Kidney (tissue), 22 donors: ENCODE measurements at places on chromosomes 1 and 21.

GRCh38 chr1:93738075-93738622 is 56.5 kb upstream of the BCAR3 start:
- DNase-seq, result no peak
- no peak overlapping the region for H3K27ac ChIP-seq
- no peaks in the 10 kb centered on the region for H3K4me1 ChIP-seq
- no peaks in the 10 kb centered on the region for H3K36me3 ChIP-seq
- H3K4me3 ChIP-seq, result no peak overlapping the region

- no peaks in the 10 kb centered on the region for H3K36me3 ChIP-seq
- DNase-seq, result no peak
- H3K4me1 ChIP-seq, result no peaks in the 10 kb centered on the region
- H3K27me3 ChIP-seq, result no peaks in the 10 kb centered on the region
- no peak overlapping the region for H3K4me3 ChIP-seq
These were observed 43.6 kb upstream of the CCDC190 start for GRCh38 chr1:162904579-162904978.

DNA sequence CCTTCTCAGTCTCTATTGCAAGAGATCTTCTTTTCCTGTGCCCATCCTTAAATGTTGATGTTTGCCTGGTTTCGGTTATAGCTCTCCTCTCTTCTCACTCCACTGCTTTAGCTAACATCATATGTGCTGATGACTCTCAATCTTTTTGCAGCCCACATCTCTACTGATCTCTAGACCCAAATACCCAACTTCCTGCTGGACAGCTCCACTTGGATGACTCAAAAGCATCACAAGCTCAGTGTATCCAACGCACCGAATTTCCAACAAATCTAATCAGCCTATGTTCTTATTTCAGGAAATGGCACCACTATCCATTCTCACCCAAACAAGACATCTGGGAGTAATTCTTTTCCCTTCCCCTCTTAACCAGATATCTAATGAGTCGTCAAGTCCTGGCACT is 79.1 kb upstream of the ARTN start:
- H3K4me1 ChIP-seq, result no peaks in the 10 kb centered on the region
- no peak for DNase-seq
- no peaks in the 10 kb centered on the region for H3K27me3 ChIP-seq
- H3K27ac ChIP-seq, result no peak overlapping the region
- H3K36me3 ChIP-seq, result no peaks in the 10 kb centered on the region
- H3K4me3 ChIP-seq, result no peak overlapping the region

- H3K27me3 ChIP-seq, result peaks cover 6% of the 10 kb centered on the region
- no peaks in the 10 kb centered on the region for H3K4me1 ChIP-seq
- H3K36me3 ChIP-seq, result no peaks in the 10 kb centered on the region
- H3K4me3 ChIP-seq, result no peak overlapping the region
- DNase-seq, result no peak
These were observed 18.6 kb upstream of the PAX7 start for GRCh38 chr1:18612073-18612472.

DNA sequence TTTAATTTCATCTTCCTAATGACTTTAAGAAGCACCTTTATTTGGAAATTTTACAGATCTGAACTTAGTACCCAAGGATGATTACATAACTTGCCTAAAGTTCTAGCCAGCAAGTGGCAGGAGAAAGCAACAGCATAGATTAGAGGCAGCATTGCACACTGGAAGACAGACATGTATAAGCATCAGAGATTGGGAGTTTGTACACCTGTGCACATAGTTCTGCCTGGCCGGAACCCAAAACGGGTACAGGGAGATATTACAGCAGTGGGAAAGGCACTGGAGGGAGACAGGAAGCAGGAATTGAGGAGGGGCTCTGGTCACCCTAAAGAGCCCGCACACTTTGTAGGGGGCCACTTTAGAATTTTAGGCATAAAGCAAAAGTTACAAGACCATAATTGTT is 19.3 kb downstream of the GBP6 start:
- no peaks in the 10 kb centered on the region for H3K36me3 ChIP-seq
- H3K27me3 ChIP-seq, result no peaks in the 10 kb centered on the region

- no peaks in the 10 kb centered on the region for H3K36me3 ChIP-seq
- peak overlapping the region; percentile 78 for H3K4me3 ChIP-seq
- peak; percentile 78 for DNase-seq
- peak overlapping the region; percentile 70 for H3K27ac ChIP-seq
- no peaks in the 10 kb centered on the region for H3K27me3 ChIP-seq
These were observed 4.6 kb downstream of the FCRLB start for GRCh38 chr1:161725908-161726472.

DNA sequence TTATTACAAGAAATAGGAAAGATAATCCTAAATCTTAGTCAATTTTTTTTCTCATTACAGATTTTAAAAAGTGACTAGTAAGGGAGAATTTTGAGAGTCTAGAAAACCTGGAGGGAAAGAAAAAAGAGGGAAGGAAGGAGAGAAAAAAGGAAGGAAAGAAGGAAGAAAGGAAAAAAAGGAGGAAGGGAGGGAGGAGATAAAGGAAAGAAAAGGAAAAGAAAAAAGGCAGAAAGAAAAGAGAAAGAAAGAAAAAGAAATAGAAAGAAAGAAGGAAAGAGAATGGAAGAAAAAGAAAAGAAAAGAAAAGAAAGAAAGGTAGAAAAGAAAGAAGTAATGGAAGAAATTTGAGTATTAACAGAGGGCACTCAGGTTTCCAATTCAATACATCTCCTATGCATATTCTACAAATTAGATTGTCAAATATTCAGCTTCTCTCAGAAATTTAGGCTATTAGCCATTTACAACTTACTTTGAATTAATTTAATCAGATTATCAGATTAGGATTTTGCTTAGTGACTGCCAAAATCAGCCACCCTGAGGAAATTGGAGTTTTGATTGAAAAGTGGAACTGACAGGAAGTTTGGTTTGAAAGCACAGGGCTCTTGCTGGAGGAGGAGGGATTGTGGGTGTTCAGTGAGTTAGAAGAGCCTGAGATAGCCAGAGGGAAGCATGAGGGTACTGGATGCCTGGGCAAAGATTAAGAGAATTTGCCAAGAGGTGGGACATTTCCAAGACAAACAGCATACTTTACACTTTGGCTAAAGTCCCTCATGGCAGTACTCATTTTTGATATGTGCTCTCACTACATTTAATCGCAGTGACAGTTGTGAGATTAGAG is 677.8 kb downstream of the USP25 start:
- no peaks in the 10 kb centered on the region for H3K27me3 ChIP-seq
- no peaks in the 10 kb centered on the region for H3K36me3 ChIP-seq
- no peak overlapping the region for H3K27ac ChIP-seq
- no peaks in the 10 kb centered on the region for H3K4me1 ChIP-seq

- H3K27me3 ChIP-seq, result no peaks in the 10 kb centered on the region
- DNase-seq, result no peak
- H3K36me3 ChIP-seq, result peaks cover 34% of the 10 kb centered on the region
- H3K27ac ChIP-seq, result no peak overlapping the region
These were observed 88.0 kb upstream of the AK4 start for GRCh38 chr1:65059930-65060538.

DNA sequence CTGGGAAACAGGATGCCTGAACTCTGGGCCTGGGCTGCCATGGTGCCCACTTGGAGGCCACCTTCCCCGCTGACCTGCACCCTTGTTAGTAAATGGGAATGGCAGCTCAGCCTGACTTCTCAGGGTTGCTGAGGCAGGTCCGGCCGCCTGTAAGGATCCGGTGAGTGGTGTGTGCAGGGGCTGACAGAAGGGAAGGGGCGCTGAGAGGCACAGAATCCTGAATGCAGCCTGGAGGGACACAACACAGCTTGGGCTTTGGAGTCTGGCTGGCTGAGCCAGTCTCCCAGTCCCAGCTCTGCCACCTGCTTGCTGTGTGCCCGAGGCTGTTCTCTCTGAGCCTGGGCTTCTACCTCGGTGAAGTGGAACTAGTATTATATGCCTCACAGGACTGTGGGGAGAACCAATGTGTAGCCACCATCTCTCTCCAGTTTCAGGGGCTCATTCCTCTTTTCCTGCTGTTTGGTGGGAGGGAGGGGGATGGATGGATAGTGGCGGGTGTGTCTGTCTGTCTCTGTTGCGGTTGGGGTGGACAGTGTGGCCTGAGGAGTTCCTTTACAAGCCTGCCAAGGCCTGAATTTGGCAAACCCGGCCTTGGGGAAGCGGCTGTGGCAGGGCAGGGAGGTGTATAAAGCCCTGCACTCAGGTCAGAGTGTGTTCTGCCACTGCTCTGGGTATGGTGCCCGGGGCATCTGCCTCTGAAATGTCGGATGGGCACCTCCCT is 18.0 kb downstream of the ADORA1 start:
- H3K4me3 ChIP-seq, result no peak overlapping the region
- no peaks in the 10 kb centered on the region for H3K36me3 ChIP-seq
- DNase-seq, result peak; percentile 36
- no peak overlapping the region for H3K27ac ChIP-seq
- H3K4me1 ChIP-seq, result peaks cover 2% of the 10 kb centered on the region
- H3K27me3 ChIP-seq, result no peaks in the 10 kb centered on the region

DNA sequence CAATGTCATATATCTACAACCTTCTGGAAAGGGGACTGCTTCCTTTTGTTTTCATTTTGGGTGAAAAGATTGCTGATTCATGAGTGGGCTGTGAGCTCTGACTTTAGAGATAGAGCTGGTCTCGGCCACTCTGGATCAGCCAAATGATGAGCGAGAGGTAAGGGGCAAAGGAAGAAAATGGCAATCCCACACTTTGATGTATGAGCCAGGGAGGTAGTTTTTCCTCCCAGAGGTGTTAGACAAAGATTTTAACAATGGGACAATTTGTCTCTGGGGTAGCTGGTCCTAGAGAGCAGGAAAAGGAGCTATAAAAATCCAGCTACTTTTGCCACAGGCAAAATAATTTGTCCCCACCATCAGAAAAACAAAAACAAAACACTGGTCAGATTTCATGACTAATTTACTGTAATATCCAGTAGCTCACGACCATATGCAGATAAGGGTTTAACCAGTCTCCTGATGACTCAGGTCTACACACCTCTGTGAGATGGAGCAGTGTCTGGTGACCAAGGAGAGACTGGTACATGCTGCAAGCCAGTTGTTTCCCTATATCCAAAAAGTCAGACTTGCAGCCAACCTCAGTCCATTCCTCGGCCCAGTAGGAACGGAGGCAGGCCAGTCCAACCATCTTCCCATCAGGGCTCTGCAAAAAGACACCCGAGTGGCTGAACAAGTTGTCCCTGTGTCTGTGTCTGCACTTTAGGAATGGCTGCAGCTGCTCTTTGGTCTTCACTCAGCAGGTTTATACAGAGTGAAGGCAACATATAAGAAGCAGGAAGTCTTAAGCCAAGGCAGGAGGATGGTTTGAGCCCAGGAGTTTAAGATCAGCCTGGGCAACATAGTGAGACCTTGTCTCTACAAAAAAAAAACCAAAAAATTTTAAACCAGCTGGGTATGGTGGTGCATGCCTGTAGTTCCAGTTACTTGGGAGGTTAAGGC is 29.2 kb downstream of the DNASE2B start:
- no peak overlapping the region for H3K27ac ChIP-seq
- no peaks in the 10 kb centered on the region for H3K4me1 ChIP-seq
- H3K27me3 ChIP-seq, result no peaks in the 10 kb centered on the region
- no peak for DNase-seq
- no peaks in the 10 kb centered on the region for H3K36me3 ChIP-seq

DNA sequence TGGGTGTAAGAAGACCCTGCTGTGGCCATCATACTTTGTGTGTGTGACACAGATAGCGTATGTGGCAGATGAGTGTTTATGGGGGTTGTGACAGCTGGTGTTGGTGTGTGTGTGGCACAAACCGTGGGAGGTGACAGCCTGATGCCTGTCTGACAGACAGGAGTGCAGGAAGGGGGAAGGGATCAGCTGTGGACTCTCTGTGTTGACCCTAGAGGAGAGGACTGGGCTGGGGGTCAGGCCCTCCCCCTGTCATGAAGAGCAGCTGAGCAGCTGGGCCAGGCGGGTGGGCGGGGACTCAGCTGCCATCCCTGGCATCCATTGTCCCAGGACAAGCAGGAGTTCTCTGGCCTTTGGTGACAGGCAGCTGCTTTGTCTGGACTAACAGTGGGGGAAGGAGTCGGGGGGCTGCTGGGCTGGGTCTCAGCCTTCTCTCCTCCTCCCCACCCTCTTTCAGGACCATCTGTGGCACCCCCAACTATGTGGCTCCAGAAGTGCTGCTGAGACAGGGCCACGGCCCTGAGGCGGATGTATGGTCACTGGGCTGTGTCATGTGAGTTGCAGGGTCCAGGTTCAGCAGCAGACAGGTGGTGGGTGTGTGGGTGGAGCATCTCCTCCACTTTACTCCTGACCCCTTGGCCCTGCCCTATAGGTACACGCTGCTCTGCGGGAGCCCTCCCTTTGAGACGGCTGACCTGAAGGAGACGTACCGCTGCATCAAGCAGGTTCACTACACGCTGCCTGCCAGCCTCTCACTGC is 2.3 kb downstream of the PLK3 start:
- no peaks in the 10 kb centered on the region for H3K27me3 ChIP-seq
- peaks cover 4% of the 10 kb centered on the region for H3K36me3 ChIP-seq
- peak; percentile 84 for DNase-seq

- H3K27ac ChIP-seq, result no peak overlapping the region
- H3K4me3 ChIP-seq, result no peak overlapping the region
- no peak for DNase-seq
- H3K36me3 ChIP-seq, result no peaks in the 10 kb centered on the region
- H3K4me1 ChIP-seq, result no peaks in the 10 kb centered on the region
These were observed 269.5 kb upstream of the ZRANB2 start for GRCh38 chr1:71350330-71350729.

DNA sequence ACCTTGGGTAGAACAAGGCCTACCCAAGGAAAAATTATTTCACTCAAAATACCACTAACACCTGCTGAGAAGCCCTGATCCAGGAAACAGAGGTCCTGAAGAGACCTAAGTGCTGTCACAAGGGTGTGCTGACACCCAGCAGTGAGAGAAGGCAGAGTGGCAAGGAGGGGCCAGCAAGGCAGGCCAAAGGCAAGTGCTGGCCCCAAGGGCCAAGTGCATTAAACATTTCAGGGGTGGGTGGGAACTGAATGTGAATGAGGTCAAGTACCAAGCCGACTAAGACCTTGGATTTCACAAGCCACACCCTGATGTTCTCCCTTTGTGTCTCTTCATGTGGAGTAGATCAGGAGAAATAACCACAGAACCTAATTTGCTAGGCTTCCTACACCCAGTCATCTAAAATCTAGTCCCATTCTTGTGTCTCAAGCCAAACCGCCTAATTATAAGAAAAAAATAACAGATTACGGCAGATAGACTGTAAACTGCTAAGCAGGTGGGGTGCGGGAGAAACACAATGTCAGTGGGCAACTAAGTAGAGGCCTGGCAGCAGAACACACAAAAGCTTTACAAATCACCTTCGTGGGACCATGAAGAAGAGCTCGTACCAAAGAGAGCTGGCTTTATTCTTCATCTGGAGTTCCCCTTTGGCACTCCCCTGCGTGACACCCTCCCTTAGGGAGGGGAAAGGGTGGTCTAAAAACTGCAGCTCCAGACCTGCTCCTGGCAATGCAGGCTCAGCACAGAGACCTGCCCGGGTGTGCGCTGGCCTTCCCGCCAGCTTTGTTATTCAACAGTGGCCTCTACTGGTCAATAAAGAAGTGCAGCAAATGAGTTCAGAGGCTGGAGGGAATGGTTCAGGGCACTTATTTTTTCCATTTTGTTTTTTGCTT is 8.7 kb downstream of the UBE2G2 start:
- no peak overlapping the region for H3K4me3 ChIP-seq
- no peak overlapping the region for H3K27ac ChIP-seq
- DNase-seq, result no peak
- peaks cover 4% of the 10 kb centered on the region for H3K4me1 ChIP-seq
- H3K36me3 ChIP-seq, result no peaks in the 10 kb centered on the region

GRCh38 chr1:96253246-96254035 is 468.1 kb upstream of the PTBP2 start:
- H3K4me1 ChIP-seq, result no peaks in the 10 kb centered on the region
- no peak overlapping the region for H3K4me3 ChIP-seq

GRCh38 chr1:234875328-234875952 is 253.2 kb downstream of the TOMM20 start:
- DNase-seq, result no peak
- H3K36me3 ChIP-seq, result no peaks in the 10 kb centered on the region
- no peaks in the 10 kb centered on the region for H3K27me3 ChIP-seq
- no peak overlapping the region for H3K27ac ChIP-seq
